Stimulated activated CD8-positive, alpha-beta memory T cell treated with anti-CD3 and anti-CD28 coated beads, Interleukin-12 subunit alpha, Interleukin-12 subunit beta, amount 100 ng/mL, for 4 hours (primary cell): ENCODE measurements at places on chromosomes 1 and 21.

DNA sequence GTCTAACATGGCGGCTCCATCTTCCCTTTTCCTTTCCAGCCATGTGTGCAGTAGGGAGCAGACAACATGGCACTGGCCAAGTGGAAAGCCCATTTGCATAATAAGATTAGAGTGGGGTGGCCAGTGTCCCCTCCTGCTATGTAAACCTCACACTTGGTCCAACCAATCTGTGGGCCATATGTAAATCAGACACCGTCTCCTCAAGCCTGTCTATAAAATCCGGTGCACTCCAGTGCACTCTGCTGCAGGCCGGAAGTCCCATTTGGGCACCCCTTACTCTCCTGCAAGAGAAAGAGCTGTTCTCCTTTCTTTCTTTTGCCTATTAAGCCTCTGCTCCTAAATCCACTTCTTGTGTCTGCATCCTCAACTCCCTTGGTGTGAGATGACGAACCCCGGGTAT is 44.1 kb downstream of the OLFML3 start:
- no peak for DNase-seq

DNA sequence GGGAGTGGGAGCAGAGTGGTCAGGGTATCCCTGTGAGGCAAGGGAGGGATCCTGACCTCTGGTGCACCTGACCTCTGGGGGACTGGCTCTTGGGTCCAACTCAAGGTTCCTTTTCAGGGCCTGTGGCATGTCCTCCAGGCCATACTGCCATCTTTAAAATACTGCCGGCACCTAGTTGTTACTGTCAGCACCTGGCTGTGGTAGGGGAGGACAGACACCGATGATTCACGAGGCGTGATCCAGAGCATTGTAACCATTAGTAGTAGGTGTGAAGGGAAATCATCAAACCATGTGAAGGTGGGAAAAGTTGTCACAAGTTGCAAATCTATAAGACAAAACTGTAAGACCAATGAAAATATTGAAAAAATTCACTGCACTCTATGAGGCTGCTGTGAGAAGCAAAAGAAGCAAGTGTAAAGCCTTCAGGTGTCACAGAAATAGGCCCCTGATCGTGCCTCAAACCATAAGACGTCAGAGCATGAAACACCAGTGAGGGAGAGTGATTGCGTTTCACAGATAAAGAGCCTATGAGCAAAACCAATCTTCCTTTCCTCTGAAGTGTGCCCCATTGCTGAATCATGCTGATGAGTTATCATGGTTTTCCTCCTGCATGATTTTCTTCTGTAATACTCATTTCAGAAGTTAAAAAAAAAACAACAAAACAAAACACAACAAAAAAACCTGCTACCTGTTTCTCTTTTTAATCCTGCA is 55.3 kb downstream of the CDC7 start:
- DNase-seq: peak; percentile 40

DNA sequence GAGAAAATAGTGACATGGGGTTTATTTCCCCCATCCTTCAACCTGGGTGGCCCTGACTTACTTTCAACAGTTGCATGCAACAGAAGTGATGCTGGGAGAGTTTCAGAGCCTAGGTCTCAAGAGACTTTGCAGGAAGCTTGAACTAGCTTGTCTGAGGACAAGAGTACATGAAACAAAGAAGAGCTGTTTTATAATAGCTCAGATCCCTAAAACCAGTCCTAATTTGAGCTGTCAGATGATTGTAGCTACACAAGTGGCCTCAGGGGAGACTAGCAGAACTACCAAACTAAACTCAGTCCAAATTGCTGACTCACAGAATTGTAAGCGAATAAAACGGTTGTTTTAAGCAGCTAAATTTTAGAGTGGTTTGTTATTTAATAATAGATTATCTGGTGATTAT is 17.1 kb downstream of the RC3H1 start:
- no peak for DNase-seq

- DNase-seq: no peak
Measured at GRCh38 chr1:91700771-91701471, 185.0 kb downstream of the TGFBR3 start.

GRCh38 chr1:9654051-9654833 is 2.7 kb downstream of the PIK3CD start:
- no peak for DNase-seq

DNA sequence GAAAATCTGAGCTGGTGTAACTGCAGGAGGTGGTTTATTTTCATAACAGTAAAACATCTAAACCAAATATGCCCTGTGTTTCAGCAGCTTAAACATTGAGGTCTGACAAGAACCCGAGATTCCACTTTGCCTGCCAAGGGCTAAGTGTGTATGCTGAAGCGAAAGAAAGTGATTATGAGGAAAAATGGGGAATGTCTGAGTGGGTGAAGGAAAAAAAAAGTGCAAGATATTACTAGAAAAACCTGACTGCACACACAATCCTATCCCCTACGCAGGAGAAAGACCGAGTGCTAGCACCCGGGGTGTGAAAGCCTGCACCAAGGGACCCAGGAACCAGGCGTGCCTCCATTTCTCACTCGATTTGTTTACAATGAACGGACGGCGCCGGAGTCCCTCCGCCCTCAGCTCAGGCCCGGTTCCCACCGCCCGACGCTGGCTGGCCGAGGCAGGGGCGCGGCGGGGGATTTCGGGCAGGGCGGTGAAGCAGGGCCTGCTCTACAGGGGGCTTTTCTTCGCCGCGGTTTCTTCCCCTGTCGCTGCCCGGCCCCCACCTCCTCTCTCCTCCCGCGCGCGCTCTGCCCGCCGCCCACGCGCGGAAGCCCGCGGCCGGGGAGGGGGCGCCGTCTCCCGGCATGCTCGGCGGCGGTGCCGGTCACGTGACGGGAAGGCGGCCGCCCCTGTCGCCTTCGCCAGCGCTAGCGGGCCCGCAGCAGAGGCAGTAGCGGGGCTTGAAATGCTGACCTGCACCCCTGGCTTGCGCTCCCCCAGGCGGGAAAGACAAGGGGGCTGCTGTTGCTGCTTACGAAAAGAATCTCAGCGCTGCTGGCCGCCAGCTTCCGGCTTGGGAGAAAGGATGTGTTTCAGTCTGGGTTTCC is 35.9 kb downstream of the ITPKB start:
- peak; percentile 82 for DNase-seq

GRCh38 chr1:204612326-204612725 is 73.2 kb downstream of the LRRN2 start:
- DNase-seq: no peak

- DNase-seq: no peak
Measured at GRCh38 chr1:27145934-27146354, 9.0 kb downstream of the SLC9A1 start.

DNA sequence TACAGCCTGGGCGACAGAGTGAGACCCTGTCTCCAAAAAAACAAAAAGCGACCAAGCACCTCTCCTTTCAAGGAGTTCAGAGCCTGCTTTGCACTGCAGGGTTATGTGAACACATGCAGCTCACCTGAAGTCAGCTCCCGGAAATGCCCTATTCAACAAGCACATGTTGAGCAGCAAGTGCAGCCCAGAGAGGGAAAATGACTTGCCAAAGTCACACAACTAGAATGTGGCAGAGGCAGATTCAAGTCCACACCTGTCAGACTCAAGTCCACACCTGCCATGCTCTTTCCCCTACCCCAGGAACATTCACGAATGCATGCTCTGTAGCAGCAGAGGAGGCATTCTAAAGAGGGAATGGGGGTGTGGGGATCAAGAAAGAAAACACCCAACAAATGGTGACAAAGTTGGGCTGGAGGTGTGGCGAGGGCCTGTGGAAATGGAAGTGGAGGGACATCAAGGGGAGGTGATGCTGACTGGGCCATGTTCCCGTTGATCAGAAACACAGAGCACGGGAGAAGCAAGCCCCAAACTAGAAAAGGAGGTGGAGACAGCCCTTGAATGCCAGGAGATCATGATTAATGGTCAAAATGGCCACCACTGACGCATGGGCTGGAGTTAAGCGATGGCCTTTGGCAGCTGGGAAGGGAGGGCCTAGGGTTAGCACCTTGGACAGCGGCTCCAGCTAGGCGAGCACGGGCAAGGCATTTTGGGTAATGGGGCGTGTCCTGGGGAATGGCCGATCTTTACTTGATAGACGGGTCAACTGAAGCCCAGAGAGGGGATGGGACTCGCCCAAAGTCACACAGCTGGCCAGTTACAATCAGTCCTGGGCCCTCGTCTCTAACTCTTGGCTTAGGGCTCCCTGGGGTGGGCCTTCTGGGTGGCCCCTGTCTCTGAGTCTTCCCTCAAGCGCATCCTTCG is 21.5 kb downstream of the RAP1GAP start:
- no peak for DNase-seq

DNA sequence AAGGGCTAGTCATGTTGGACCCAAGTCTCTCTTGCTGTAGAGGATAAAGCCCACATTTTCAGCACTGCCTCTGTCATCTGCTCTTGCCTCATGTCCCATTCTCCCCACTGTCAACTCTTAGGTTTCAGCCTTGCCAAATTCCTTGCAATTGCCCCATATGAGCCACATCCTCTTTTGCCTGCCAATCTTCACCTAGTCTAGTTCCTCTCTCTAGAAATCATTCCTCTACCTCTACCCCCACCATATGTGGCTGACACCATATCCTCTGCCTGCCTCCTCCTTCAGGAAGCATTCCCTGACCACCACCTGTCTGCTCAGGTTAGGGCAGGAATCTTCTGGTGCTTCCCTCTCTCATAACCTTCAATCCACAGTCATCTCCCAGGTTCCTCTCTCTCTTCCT is 38.2 kb downstream of the SLC9A1 start:
- no peak for DNase-seq

- DNase-seq: no peak
Measured at GRCh38 chr21:28779914-28780313, 212.8 kb downstream of the LTN1 start.

- DNase-seq: no peak
Measured at GRCh38 chr1:71885171-71885570, 397.2 kb downstream of the NEGR1 start.

- DNase-seq: no peak
Measured at GRCh38 chr1:91400133-91400725, 4.4 kb downstream of the HFM1 start.
